ENCODE measurements at places on chromosomes 3 and 15.

DNA sequence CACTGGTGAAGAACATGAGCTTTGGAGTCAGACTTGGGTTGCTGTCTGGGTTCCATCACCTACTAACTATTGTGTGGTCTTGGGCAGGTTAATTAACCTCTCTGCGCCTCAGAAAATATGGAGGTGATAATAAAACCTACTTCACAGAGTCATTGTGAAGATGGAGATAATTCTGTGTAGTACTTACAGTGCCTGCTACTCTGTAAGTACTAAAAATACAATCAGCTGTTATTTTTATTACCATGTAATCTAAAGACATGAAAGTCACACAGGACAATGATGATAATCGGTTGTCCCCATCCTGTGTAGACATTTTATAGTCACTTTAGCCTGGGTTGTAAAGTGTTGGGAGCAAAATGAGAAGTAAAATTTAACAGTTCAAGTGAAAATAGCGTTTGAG is 334.1 kb downstream of the THSD4 start:
- no peak for DNase-seq

DNA sequence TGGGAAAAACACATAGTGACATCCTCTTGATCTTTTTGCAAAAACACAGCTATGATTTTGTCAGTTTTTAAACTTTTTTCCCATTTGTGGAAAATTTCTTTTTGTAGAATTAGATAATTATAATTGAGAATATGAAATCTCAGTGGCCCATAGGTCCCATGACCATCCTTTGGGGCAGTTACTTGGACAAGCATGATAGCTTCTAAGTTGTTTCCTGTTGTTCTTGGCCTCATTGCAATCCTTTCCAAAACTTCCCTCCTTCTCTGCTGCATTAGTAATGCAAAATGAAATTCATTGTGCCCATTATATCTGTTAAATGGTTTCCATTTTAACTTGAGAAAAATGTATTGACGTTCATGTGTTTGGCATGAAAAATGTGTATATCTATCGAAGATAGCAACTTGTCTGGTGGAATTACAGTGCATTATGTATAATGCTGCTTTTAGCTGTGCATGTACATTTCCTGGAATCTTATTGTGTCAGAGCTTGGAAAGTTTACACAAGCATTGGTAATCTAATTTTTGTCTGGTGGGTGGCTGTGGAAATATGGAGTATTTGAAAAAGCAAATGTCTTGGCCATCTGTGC is 70.0 kb downstream of the MDFIC2 start:
- no peak for DNase-seq

GRCh38 chr15:79439236-79439635 is 7.1 kb downstream of the MINAR1 start:
- no peak for DNase-seq

DNA sequence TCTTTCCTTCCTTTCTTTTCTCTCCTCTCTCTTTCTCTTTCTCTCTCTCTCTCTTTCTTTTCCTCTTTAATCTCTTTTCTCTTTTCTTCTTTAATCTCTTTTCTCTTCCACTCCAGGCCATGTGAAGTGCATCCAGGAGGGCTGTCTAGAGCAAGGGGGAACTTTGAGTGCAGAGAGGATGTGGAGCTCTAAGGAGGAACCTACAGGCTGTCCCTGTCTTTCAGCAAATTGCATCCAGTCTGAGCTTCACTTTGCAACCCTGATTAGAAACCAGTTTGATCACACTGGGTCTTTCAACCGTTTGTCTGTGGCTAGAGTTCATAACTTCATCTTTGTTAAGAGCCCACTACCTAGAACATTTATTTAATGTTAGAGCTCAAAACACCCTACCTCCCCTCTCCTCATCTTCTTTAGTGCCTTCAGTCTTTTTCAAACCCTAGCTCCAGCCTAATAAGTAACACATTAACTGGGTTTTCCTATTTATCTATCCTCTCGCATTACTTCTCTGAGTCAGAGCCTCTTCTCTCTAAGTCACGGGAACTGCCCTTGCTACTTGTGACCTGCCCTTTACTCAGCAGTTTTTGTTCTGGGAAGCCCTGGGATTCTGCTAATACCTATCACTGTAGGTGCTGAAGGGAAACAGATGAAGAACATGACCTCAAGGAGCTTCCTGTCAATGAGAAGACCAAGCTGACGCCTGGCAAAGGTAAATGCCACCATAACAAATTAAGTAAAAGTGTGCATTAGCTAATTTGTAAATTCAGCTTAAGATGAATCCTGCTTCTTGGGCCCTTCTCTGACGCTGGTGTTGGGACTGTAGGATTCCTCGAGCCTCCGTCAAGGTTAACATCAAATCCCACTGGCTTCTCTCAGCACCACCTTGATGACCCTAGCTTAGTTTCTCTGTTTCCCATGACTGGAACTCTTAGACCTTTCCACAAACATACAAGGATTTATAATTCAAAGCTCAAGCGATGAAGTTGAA is at the start of gene GCNT3:
Gene GCNT3, plus strand, starts transcription at position 508 of the 985 bp plus-strand sequence. CDS start 6,456 bp downstream, outside the sequence.
- no peak for DNase-seq

DNA sequence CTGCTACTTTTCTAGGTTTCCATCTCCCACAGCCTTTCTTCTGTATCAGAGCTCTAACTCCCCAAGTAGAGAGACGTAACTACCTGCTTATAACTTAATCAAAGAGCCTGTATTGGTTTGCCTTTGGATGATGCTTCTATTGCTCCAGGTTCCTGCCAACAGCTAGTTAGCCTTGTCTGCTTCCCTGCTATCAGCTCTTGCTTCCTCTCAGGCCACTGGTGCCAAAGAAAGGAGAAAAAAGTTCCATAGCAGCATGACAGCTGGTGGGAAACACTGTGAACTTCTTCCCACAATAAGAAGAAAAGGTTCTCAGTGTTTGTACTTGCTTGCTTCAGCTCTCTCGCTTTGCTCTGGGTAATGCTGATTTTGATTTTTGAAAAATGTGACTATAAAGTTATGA is 206.6 kb downstream of the GBE1 start:
- DNase-seq: no peak

DNA sequence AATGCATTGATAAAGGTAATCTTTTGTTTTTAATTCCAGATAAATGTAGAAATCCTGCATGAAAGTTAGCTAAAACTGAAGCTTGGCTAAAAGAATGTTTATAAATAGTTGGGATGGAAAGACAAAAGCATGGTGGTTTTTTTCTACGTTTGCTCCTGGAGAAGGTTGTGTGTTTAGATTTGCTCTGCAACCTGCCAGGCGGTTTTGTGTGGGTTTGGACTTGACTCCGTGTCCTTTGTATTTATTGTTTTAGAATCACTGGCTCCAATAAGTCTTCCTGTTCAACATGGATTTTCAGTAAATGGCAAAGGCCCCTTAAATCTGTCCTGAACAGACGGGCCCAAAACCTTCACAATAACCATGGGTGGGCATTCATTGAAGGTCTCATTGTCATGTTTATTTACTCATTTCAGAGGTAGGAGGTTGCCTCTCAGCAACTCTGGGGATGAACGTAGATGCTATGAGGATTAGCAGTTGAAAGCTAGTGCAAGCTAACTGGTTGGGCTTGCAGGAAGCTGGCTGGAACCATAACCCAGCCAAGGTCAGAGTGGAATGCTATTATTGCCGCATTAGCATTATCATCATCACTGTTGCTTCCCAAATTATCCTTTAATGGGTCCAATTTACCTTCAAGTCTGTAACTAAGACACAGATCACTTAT is 60.6 kb upstream of the ADAMTS9 start:
- DNase-seq: no peak

DNA sequence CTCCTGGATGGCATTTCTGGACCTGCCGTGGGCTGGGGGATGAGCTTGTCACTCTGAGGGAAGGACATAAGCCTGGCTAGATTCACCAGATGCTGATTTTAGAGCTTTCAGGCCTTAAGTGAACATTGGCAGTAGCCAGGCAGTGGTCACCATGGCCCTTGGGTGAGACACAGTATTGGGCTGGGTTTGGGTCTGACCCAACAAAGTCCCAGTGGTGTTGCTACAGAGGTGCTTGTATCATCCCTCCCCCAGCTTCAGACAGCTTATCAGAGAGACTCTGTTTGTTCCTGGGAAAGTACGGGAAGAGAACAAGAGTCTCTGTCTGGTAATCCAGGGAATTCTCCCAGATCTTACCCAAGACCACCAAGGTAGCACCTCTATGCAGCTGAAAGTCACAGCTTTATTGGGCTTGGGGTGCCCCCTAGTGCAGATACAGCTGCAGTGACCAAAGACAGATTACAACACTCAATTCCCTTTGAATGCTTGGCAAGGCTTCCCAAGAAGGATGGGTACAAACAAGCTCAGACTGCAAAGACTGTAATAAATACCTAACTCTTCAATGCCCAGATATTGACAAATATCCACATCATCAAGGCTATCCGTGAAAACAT is 9.8 kb upstream of the RUVBL1 start:
- peak; percentile 68 for DNase-seq

- no peak for DNase-seq
Observed at GRCh38 chr15:64855205-64855975, 13.7 kb downstream of the PLEKHO2 start.

GRCh38 chr3:18672561-18672960 is 247.4 kb upstream of the SATB1 start:
- no peak for DNase-seq

- DNase-seq: no peak
Observed at GRCh38 chr3:10354361-10355015, 33.6 kb upstream of the SEC13 start.

Measured in CD4-positive, alpha-beta T cell treated with Interleukin-4 for 1 hour (primary cell).